ENCODE measurements at places on chromosomes 1 and 21.

GRCh38 chr1:50416150-50416527, 7.1 kb downstream of the DMRTA2 start:
- no peak for DNase-seq

DNA sequence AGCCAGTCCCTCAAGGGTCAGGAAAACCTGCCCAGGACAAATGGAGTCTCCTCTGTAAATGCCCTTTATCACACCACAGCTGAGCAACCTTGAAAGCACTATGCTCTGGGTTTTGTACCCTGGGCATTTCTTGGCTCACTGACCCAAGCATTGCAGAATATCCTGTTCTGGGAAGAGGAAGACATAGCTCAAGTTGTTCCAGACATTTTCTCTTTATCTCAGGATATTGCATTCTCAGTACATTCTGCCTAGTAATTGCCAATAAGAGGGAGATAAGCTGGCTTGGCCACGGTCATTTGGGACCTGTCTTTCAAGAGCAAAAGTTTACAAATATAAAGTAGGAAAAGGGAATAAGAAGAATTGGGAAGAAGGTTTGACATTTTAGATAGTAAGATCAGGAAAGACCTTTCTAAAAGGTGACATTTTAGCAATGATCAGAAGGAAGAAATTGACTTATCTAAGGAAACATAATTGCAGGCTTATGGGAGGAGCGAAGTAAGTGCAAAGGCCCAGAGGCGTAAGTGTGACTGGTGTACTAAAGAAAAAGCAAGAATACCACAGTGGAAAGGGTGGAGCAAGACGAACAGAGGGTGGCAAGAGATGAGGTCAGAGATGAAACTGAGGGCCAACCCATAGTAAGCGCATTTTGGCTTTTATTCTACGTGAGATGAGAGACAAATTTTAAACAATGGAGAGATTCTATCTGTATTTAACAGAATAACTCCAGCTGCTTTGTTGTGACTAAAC, 394.0 kb upstream of the CXADR start:
- DNase-seq, result no peak

DNA sequence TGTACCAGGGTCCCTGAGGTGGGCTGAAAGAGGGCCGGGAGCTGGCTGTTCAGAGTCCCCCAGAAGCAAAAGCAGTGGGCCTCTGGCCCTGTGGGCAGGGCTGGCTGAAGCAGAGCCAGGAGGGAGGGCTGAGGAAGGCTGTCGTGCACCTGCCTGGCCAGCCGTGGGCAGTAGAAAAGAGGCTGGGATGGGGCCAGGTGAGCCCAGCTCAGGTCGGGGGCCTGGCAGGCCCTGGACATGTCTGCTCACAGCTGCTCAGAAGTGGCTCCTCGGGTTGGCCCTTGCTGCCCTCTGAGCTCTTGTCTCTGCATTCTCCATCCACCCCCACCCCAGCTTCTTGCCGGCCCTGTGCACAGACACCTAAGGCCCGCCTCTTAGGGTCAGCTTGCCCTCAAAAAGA, 60.0 kb downstream of the TCP10L start:
- DNase-seq, result no peak

DNA sequence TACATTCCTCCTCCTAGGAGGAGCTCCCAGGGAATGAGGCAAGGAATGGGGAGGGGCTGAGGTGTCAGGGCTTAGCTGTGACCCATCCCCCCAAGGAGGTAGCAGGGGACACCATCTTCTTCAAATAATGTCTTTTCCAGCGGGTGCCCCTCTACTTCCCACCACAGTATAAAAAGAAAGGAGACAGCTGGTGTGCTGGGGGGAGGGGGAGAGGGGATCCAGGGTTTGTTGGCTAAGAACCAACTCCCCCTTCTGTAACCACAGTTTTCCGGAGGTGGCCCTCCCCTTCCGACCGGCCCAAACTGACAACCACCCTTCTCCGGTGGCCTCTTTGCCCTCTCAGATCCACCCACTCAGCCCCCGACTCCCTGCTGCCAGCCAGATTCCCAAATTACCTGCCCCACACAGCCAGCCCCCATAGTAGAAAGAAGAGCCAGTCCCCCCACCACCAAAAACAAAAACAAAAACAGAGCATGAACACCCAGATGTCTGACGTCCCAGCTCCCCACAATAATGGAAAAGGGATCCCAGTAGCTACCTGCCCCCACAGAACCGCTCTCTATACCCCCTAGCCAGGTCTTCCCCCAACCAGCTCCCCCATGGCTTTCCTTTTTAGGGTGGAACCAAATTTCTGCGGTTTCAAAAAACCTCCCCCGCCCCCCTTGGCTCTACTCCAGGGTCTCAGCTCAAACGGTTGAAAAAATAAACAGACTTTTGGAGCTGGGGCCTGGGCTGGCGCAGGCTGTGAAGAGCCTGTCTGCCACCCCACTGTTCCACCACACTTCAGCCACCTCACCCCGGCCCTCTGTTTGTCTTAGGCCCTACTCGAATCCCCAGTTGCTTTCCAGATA, 2.1 kb downstream of the ARHGEF2 start:
- peak; percentile 65 for DNase-seq

DNA sequence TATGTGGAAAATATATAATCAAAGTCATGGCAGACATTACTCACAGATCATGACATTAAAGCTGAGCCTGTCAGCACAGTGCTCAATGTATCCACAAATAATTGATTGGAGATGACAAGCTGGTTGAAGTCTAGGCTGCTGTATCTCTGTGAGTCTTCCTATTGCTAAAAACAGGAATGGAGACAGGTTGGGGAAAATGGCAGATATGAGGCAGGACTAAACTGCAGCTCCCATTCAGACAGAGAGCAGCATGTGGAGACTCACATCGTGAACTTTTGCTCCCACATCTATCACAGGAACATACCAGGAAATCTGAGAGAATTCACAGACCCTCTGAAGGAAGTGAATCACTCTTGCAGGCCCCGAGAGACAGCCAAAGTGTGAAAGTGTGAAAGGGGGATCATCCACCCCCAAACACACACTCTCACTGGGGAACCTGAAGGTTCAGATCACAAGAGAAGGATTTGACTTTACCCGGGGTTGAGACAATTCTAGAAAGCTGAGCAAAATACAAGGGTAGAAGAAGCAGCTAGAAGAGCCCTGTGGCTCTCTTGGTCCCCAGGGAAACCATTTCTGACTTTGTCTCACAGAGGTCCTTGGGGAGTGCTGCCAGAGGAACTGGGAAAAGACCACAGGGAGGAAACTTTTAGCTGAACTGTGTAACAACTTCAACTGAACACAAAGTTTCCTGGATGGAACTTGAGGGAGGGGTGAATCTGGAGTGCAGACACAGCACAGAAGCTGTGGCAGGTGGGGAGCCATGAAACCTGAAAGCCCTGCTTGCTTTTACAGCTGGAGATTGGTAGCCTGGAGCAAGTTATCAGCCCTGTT, 173.4 kb downstream of the S1PR1 start:
- no peak for DNase-seq

GRCh38 chr1:208965351-208965750, 618.2 kb upstream of the CAMK1G start:
- no peak for DNase-seq

GRCh38 chr1:180028864-180029263, 74.3 kb downstream of the CEP350 start:
- DNase-seq, result no peak

- DNase-seq, result no peak
Measured at GRCh38 chr1:110477041-110477440, 26.1 kb downstream of the PROK1 start.

GRCh38 chr1:3573500-3573899, 37.8 kb downstream of the MEGF6 start:
- no peak for DNase-seq

DNA sequence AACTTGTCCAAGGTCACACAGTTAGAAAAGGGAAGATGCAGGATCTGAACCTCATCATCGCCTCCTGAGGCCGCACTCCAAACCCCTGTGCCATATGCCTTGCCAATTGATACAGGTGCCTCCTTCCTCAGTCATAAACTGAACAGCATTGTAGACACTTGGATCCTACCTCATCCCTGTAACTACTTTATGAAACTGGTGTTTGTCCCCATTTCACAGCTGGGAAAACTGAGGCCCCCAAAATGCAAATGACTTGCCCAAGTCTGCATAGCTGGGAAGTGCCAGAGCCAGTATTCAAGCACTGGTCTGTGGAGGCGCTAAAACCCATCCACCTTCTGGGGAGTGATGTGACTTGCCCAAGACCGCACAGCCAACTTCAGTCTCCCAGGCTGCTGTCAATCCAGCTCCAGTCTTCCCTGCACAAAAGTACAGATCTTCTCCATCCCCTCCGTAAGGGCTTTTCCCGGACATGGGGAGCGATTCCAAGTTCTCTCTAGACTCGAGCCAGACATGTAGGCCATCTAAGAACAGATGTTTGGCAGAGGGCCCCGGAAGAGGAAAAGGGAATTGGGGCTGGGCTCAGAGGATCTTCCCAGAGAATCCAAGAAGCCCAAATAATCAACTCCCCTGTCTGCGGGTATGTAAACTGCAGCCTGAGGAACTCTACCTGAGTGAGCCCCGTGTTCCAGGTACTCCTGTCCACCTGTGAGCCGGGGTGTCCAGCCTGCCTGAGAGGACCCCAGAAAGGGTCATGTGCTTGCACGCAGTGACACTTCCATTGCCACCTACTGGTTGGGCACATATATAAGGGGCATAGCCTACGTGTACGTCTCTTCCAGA, 60.5 kb downstream of the SYT2 start:
- no peak for DNase-seq

DNA sequence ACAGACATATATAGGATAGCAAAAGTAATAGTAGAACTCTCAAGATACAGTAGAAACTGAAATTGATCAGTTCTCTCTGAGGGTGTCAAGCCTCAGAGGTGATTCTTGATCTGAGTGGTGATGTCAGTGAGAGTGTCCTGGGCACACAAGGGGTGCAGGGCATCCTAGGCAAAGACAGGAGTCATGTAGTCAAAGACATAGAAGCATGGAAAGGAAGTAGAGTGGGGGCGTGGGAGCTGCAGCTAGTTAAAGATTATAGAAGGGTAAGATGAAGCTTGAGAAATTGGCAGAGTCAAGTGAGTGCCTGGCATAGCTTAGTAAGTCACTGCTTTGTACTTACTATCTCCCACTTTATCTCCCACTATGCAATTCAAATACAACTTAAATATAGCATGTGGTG, 22.8 kb downstream of the CDC7 start:
- no peak for DNase-seq

DNA sequence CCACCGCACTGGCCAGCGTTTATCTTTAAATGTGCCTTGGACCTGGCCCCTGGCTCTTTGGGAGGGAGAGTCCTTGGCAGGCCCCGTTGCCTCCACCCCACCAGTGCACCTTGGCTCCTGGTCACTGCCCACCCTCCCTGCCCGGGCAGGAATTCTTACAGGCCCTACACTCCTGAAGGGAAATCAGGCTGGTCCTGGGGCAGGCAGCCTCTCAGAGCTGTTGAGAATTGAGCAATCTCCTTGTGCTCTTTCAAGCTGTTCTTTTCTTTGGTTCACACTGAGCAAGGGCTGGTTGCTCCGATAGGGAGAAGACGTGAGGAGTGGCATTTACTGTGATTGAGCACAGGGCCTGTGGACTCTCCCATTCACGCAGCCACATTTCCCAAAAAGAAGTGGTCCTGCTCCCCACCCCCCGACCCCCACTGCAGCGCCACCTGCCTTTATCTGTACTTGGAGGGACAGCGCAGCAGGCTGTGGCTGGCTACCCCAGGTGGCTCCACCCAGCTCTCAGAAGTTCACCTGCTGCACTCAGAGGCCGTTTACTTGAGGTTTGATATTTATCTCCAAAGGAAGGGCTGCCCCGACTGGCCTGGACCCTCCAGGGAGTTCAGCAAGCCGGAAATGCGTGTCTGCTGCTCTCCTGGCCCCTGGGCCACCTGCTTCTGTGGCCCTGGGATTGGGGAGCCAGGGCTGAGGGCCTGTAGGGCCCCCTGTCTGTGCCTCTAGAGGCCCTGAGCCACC, 47.8 kb downstream of the SKI start:
- no peak for DNase-seq

DNA sequence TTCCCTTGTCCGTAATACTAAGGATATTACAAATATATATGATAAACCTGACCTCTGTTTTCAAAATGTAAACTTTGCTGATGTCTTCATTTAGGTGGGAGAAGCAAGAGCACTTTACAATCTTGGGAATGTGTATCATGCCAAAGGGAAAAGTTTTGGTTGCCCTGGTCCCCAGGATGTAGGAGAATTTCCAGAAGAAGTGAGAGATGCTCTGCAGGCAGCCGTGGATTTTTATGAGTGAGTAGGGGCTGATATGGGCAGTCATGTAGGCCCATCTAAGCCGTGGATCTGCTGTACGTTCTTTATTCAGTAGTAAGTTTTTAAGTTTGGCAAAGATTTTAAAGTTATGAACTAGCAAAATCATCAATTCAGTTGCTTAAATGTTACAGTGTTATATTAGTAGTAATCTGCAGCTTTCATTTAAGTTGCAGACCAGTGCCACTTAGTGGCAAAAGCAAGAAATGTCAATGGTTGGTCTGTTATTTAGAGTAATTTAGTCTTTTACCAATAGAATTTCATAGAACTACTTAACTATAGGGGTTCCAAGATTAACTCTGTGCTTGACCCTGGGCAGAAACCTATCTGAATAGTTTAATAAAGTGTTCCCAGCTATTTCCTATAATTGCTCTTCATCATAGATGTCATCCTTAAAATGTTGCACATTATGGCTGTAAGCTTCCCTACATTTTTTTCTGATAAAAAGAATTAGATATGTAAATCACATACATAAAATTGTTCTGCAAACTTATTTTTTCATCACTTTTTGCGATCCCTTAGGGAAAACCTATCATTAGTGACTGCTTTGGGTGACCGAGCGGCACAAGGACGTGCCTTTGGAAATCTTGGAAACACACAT, 21.3 kb downstream of the GPSM2 start:
- no peak for DNase-seq

- DNase-seq, result no peak
Measured at GRCh38 chr1:88612292-88612691, 71.8 kb upstream of the PKN2 start.

GRCh38 chr1:74753104-74753503, 20.2 kb downstream of the TYW3 start:
- no peak for DNase-seq

DNA sequence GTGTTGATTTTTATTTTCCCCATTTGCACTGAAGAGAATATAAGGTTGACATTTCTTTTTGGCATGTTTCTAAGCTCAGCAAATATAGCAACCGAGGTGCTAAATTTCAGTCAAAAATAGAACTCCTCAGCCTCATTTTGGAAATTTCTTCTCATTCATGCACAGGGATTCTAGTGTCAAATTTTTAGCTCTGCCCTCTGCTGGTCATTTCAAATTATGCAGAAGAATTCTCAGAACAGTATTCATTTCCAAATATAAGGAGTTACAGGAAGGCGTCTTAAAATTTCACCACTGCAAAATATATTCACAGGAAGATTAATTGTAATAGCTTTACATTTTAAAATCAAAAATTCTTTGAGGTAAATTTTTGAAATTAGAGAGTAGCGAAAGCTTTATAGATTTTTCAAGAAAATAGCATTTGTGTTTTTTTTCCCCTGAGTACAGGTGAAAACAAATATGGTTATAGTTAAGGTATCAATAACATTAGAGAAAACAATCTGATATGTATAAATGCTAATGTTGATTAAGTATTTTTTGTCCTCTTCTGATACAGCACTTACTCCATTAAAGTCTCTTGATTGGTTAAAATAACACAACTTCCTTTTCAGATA, 57.9 kb downstream of the FMN2 start:
- no peak for DNase-seq

Data from activated effector memory CD4-positive, alpha-beta T cell treated with Interleukin-2 at 50 U/mL for 16 hours (primary cell).